Activated T-cell treated with anti-CD3 and anti-CD28 coated beads, Interleukin-2, amount 50 U/mL, for 48 hours (primary cell): ENCODE measurements at places on chromosomes 11 and 22.

DNA sequence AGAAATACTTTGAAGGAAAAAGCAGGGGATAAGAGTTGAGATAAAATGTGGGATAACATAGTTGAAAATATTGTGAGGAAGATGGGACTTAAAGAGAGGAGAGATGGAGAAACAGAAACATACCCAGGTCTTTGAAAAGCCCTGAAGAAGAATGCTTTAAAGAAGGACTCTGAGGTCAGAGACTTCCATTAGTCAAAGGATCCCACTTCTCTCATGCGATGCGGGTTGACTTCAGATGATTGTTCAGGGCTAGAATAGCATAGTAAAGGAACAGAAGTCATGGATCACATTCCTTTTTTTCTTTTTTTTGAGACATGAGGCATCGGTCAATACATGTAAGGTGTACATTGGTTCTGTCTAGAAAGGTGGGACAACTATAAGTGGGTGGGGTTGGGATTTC lies 3.5 kb upstream of the JAM3 start:
- no peak for DNase-seq

- no peak for DNase-seq
Measured at GRCh38 chr11:1116666-1117390, 40.9 kb upstream of the MUC5AC start.

DNA sequence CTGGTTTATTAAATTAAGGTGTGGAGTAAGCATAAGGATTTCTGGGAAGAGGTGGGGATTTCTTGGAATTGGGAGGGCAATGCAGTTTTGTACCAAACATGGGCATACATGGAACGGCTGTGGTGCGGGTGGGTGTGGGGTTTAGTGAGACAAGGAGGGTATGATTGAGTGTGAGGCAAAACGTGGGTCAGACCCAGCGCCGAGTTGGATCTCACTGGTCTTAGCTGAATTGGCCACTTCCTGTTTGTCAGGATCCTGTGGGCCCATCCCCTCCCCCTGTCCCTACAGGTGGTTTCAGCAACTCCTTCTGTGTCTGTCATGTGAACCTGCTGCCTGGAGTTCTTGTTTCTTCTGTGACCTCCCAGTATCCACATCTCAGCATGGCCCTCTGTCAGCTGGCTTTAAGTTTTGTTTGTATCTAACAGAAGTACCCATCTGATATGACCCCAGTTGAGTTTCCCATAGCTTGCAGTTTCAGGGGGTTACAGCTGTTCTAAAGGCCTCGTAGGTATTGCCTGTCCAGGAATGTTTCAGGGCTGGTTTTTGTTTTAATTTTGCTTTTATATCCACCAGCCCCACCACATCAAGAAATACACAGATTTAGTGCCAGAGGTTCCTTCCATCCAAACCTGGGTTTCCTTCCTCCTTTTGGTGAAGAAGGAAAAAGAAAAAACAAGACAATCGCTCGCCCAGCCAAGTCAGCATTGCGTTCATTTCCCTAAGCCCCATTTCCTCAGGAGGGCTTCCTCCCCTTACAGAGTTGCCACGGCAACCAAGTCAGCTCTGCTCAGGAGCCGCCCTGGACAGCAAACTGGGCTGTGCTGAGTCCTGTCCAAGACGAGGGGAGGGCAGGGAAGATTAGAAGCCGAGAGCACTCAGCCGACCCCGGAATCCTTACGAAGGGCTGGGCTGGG lies 6.0 kb downstream of the APOL1 start:
- peak; percentile 67 for DNase-seq

DNA sequence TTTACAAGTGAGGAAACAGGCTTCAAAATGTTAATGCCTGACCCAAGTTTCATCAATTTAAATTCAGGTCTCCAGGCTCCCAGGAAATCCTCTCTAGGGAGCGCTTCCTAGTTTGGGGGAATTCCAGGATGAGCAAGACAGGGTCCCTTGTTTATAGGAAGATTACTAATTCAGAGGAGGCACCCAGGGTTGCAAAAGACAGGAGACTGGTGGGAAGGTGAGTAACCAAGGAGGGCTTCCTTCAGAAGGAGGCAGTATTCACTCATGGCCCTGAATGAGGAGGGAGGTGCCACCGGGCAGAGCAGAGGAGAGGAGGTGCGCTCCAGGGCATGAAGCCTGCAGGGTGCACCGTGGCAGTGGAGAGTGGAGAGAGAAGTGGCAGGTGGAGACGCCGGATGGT lies 1.6 kb downstream of the TMEM132A start:
- DNase-seq, result no peak

GRCh38 chr11:83157594-83158356 lies 844 bp downstream of the PCF11 start:
- peak; percentile 68 for DNase-seq

DNA sequence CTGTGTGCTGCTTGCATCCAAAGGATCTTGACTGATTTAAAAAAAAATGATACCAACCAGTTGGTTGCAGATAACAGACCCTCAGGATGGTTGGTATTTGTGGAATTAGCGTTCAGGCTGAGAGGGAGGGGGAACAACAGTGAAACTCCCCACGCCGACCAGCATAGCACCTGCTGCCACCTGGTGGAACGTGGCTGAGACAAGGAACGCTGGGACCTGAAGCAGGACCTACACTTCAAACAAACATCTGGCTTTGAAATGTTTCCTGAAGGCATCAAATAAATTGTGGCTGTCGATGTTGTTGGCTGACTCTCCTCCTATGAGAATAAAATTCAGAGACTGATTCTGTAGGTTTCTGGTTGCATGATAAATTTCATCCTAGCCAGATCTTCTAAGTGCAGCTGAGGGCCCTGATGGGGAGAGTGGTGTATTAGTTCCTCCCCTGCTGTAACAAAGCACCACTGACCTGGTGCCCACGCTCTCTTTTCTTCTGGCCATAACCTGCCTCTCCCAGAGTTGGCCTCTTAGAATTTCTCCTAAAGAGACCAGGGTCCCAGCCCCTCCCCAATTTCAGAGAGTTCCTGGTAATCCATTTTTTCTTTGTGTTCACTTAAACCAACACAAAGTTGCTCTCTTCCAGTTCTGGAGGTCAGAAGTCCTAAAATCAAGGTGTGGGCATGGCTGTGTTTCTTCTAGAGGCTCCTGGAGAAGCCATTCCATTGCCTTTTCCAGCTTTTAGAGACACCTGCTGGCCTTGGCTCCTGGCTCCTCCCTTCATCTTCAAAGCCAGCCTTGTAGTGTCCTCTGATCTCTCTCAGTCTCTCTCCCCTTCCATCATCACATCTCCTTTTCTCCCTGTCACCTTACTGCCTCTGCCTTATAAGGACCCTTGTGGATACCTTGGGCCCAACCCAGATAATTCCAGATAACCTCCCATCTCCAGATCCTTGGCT lies 17.3 kb downstream of the APOL2 start:
- peak; percentile 68 for DNase-seq

- no peak for DNase-seq
Measured at GRCh38 chr11:121350314-121351082, 57.9 kb downstream of the SC5D start.

DNA sequence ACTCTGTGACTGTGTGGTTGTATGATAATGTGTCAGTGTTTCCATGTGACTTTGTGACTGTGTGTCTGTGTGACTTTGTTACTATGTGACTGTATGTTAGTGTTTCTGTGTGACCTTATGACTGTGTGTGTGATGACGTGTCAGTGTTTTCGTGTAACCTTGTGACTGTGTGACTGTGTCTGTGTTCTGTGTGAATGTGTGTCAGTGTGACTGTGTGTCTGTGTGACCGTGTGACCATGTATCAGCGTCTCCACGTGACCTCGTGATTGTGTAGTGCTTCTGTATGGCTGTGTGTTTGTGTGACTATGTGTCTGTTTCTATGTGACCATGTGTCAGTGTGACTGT lies 9.5 kb upstream of the PKNOX2 start:
- DNase-seq, result no peak

DNA sequence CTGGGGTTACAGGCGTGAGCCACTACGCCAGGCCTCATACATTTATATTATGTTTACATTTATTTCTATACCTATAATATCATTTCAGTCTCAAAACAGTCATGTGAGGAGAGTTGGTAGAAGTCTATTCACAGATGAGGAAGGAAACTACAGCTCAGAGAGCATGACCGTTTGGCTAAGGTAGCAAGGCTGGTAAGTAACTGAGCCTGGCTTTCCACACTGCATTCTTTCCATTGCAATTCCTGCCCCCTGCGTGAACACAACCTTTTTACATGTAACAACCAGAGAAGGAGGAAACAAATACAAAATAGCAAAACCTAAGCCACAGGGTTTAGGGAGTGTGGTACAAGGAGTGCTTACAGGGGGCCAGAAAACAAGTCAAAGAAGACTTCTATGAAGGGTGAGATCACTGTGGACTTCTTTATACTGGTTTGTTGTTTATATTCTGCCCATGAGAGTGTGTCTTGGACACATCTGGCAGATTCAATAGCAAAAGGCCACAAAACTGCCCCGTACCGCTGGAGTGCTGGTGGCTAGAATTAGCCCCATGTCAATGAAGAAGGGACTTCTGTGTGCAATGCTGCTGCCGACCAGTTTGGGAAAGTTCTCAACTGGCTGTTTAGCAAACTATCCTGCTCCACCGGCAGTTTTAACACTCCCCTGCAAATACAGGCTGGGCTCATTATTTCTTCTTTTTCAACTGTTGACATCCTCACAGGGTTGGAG lies 19.0 kb downstream of the MICAL3 start:
- DNase-seq, result no peak

DNA sequence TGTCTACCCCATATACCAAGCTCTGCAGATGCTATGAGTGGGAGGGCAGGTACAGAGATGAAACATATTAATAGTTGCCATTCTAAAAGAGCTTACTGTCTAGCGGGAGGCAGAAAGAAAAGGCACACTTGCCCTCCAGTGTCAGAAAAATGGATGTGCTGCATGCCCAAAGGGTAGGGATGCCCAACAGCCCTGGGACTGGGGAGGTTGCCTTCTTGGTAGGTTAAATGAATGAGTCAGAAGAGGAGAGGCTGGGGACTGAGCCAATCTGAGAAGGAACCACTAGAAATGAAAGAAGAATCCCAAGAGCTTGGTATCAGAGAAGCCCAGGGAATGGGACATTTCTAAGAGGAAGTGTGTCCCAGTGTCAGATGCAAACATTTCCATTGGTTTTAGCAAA lies 1.2 kb downstream of the BIRC3 start:
- DNase-seq, result peak; percentile 66

- DNase-seq, result peak; percentile 65
Measured at GRCh38 chr11:94325681-94326080, 21.3 kb downstream of the IZUMO1R start.

DNA sequence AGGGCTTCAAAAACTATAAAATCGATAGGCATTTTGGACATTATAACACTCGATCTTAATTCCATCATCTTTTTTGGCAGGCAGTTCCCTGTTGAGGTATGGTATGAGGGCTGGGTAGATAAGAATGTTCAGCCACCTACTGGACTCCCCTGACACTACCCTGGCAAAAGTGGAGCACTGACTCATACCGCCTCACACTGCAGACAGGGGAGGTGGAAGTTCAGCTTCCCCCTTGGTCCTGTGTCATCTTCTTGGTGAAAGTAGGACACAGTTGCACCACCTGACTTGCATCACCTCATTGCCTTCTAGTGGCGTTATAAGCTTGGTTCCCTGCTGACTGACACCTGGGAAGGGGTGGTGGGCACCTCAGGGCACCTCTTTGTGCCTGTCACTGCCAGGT lies 30.4 kb downstream of the PAAF1 start:
- peak; percentile 29 for DNase-seq

- no peak for DNase-seq
Measured at GRCh38 chr22:38649841-38650522, 6.2 kb downstream of the FAM227A start.

DNA sequence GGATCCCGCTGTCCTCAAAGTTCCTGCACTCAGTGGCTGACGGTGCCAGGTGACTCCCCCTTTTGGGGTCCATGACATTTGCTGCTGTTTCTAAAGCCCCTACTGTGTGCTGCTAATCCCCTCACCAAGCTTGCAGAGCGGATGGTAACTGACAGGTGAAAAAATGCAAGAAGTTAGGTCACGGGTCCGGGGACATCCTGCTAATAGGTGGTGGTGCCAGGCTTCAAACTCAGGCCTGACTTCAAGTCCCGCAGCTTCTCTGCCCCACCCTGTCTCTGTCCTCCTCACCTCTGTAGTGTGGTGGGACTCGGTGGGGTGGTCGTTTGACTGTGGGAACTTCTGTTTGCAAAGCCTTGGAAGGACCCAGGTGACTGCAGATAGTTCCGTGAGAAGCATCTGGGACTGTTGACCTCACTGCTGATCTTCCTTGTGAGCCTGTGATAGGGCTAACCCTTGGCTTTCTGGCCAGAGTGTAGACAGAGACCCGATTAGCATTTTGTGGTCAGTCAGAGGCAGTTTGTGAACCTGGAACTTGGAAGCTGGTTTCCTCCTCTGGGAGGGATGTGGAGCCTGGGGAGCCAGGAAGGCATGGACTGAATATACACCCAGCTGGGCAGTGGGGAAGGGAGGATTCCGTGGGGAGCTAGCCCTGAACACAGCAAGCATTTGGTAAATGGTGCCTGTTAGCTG lies 115.4 kb upstream of the OR4B1 start:
- no peak for DNase-seq

- no peak for DNase-seq
Measured at GRCh38 chr11:100340466-100341319, 346.4 kb upstream of the ARHGAP42 start.

- no peak for DNase-seq
Measured at GRCh38 chr22:49255154-49255553, 572.5 kb downstream of the BRD1 start.

- DNase-seq, result peak; percentile 61
Measured at GRCh38 chr11:102420547-102420946, 32.0 kb downstream of the TMEM123 start.

DNA sequence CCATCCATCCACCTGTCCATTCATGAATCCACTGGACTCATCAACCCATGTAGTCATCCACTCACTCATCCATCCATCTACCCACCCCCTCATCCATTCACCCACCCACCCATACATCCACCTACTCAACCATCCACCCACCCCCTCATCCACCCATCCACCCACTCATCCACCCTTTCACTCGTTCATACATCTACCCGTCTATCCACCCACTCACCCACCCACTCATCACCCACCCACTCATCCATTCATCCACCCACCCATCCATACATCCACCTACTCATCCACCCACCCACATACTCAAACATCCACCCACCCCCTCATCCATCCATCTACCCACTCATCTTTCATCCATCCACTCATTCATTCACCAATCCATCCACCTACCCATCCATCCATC lies 37.7 kb downstream of the RTL6 start:
- peak; percentile 1 for DNase-seq

DNA sequence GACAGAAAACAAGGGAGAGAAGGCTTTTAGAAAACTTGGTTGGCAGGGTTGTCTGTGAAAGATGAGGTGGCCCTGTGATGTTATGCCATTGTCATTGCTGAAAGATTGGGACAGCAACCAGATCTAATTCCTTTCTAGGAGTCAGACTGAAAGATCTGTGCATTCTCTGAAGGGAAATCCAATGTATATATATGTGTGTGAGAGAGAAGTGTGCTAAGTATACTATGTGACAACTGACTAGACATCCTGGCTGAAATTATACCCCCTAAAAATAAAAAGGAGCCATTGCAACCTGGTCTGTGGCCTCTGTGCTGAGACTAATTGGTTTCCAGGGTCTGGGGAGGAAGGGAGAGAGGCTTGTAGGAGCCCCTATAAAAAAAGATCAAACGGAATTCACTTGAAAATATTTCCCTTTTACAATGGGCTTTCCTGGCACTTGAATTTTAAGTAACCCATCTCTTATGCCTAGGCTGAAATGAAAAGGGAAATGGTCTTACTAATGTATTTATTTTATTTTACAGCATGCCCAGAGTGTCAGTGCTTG lies 1.2 kb upstream of the MPPED2 start:
- no peak for DNase-seq

GRCh38 chr22:35417606-35418005 lies 17.7 kb downstream of the MCM5 start:
- no peak for DNase-seq

- DNase-seq, result no peak
Measured at GRCh38 chr11:95279921-95280868, 49.2 kb upstream of the SESN3 start.

- peak; percentile 7 for DNase-seq
Measured at GRCh38 chr11:116690611-116691010, 82.2 kb downstream of the BUD13 start.
